AG10803 (cell line): ENCODE measurements at places on chromosomes 2 and 18.

DNA sequence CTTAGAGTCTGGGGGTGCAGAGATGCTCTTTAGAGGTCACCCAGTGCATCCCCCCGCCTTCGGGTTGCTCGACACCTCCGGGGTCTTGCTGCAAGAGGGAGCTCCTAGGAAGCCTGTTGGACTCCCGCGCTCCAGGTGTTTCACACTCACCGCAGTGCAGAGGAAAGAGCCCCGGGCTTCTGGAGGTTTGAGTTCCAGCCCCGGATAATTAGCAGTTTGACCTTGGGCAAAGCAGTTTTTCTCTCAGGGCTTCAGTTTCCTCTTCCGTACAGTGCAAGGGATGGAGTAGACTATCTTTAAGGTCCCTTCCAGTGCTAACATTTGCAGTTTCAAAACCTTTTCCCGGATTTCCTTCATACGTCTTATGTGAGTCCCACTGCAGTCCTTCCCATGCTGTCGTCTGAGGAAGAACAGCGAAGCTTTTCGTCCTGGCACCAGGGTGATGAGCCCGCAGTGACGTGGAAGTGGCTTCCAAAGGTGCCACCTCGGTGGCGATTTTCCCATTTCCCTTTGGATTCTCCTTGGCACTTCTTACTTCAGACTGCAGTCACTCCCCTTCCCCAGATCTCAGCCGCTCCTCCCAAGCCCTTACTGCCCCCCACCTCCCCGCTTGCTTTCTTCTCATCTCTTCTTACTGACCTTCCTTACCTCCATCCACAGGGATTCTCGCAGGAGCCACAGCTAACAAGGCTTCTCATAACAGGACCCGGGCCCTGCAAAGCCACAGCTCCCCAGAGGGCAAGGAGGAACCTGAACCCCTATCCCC, 585 bp downstream of the PNKD start:
- DNase-seq = no peak

DNA sequence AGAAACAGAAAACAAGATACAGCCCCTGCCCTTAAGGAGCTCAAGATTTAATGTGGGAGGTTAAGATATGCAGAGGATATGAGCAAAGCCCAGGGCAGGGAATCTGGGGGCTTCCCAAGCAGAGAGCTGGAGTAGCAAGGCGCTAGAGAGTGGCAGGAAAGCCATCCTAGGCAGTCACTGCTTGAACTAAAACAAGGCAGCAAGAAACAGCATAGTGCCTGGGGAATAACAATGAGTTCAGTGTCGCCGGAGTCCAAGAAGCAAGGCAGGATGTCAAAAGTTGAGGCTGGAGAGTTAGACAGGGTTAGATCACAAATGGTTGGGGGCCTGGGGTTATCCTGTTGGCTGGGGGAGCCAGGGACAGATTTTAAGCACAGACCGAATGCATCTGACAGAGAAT, 24.6 kb downstream of the CDH2 start:
- no peak for DNase-seq

DNA sequence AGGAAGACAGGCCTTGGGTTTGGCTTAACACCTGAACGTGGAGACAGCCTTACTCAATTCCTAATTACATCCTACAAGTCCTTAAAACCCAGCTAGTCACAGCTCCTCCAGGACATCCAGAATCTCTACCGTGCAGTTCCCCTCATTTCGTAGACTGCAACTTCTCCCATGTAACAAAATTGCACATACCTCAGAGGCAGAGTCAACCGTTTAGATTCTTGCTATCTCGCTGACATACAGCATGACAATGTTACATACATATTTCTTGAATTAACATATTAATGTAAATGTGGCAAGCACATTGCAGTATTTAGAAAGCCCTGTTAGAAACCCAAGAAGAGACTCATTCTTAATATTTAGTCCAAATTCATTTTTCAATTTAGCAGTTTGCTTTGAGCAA, 358.7 kb downstream of the SETBP1 start:
- DNase-seq = no peak

- DNase-seq = no peak
These were observed 193.0 kb downstream of the RAB3GAP1 start for GRCh38 chr2:135245071-135245470.

GRCh38 chr18:45997700-45998151, 30.6 kb upstream of the EPG5 start:
- no peak for DNase-seq

- DNase-seq = no peak
These were observed 391.9 kb upstream of the RAB6C start for GRCh38 chr2:129587426-129588064.

- DNase-seq = no peak
These were observed 16.7 kb downstream of the CTIF start for GRCh38 chr18:48555465-48555995.

DNA sequence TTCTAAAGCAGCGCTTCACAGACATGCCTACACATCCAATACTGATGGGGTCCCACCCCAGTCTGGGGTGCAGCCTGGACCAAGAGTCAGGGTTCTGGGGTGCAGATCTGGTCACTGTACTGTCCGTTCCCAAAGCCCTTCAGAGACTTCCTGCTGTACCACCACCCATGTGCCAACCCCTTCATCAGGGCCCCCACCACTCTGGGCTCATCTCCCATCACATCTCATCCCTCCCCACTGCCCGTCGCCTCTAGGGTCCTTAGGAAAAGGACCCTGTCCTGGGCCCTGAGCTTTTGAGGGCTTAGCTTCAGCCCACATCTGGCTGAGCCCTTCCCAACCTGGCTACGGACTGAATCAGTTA, 37.9 kb upstream of the ID2 start:
- DNase-seq = no peak

DNA sequence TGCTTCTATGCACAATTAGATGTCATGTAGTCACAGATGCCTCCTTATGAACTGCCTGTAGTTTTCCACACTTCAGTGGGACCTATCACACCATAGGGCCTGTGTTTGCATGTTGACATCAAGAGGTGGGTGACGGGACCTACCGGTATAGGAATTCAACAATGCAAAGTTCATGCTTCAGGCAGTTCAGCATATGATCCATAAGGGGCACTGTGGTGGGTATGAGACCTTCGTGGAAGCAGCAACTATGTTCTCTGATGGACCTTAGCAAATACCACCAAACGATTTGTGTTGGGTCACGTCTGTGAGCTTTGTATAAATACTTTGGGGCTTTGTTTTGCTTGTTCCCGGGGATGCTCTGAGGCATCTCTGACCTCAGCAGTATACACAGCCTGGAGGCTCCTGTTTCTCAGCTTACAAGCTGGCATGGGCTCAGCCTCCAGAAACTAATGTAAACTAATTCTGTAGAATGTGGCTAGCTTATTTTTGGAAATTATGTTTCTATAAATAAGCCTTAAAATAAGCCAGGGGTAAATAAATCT, 111.6 kb downstream of the DTNA start:
- no peak for DNase-seq

GRCh38 chr2:122384768-122385333, 629.4 kb downstream of the TSN start:
- DNase-seq = no peak

DNA sequence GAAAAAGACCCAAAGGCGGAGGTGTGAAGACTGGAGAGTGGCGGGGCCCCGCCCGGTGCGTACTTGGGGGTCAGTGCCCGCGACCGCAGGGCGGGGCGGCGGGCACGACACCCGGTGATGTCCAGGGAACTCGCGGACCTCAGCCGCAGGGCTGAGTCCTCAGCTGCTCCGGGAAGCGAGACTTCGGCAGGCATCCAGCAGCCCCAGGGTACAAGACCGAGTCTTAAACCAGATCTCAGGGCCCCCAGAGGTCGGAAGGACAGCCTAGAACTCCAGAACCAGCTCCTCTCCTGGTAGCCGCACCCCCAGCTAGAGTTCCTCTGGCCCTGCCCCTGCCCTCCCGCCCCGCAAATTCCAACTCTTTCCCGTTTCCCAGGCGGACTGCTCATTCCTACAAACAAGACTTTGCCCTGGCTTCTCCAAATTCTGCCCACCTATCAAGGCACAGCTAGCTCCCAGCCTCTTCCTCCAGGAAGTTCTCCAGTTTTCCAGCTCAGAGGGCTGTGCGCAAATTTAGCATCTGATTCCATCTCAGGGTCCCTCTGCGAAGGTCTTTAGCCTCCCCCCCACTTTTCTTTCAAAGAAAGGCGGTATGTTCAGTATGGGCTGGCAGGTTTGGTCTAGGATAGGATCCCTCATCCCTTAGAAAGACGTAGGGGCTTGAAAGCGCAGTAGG, 26.0 kb upstream of the NOTO start:
- peak; percentile 3 for DNase-seq

DNA sequence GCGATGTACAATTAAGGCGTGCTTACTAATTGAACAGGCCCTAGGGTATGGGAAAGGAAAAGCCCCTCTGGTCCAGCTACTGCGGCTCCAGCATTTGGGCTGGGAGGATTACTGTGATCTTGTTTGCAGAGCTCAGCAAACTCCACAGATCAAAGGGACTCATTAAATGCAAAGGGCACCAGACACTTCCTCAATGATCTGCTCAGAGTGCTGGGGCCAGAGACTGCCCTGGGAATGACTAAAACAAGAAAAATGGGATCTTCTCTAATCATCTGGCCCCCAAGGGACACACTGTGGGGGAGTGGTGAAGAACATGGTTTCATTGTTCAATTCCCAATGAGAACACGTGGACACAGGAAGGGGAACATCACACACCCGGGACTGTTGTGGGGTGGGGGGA, 85.0 kb downstream of the MARCHF4 start:
- DNase-seq = peak; percentile 73

GRCh38 chr18:51622702-51623101, 425.2 kb upstream of the MEX3C start:
- no peak for DNase-seq

DNA sequence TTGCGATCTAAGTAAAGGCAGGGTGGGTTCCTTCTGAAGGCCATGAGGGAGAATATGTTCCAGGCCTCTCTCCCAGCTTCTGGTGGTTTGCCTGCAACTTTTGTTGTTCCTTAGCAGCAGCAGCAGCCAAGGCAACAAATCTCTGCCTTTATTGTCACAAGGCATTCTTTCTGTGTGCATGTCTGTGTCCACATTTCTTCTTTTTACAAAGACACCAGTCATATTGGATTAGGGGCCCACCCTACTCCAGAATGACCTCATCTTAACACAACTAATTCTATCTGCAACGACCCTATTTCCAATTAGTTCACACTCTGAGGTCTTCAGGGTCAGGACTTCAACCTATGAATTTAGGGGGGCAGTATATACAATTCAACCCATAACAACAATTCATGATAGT, 587.5 kb downstream of the XIRP2 start:
- DNase-seq = no peak

- DNase-seq = no peak
These were observed 232.4 kb downstream of the MTX2 start for GRCh38 chr2:176501617-176502016.

DNA sequence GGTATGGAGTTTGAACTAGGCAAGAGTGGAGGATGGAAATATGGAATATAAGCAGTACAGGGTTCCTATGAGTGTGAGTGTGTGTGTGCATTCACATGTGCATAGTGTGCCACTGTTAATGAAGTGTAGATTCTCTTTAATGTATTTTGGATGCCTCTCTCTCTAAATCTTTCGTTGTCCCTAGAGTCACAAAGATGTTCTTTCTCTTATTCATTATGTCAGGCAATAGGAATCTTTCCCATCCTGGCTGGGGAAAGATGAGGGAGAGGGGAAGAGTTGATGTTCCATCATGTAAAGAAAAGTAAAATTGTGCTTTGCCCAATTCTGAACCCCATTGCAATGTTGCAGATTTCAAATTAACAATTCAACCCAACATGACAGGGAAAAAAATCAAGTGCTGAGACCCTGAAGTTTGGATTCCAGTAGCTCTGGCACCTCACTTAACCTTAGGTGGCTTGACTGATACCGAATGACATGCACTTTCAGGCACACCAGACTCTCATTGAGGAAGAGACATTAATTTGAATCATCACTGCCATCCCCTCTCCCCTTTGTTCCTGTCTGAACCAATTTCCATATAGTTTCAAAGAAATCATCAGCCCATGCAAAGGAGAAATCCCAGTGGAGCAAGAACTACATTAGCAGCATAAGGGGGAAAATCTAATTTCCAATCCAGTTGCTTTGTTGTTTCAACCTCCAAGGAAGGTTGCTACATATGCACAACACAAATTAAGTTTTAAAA, 28.0 kb downstream of the KLF7 start:
- no peak for DNase-seq

DNA sequence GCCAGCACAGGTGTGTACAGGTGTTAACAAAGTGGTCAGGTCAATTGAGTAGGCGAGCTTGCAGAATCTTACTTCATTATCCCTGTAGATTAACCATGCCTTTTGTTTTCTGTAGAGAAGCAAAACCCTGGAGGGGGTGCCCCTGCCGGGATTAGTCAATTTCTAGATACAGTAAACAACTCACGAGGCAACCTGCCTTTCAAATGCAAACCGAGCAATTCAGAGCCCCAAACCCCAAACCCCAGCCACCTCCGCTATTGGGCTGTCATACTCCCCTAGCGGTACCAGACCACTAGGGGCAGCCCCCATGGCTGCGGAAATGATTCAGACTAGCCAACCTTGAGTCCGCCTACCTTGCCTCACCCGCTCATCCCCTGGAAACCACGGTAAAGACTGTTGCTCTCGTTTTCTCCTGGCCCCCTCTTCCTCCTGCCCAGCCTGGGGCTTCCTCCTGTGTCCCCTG, 61.4 kb upstream of the KIF5C start:
- DNase-seq = no peak

- peak; percentile 53 for DNase-seq
These were observed 121.8 kb downstream of the MAIP1 start for GRCh38 chr2:200077210-200077650.

DNA sequence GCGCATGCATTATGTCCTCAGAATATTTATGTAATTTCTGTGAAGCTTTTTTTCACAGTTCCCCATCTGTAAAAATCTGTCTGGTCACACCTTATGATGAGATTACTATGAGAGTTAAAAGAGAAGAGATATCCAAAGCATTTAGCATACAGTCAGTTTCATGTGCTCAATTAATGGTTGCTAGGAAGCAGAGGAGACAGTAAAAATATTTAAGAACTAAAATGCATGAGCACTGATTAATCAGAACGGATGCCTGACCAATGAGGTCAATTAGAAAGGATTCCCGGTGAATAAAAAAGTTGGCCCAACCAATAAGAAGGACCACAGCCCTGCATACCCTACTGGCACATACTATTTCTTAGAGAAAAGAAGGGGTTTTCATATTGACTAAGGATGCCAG, 12.0 kb upstream of the CRIM1 start:
- peak; percentile 59 for DNase-seq

DNA sequence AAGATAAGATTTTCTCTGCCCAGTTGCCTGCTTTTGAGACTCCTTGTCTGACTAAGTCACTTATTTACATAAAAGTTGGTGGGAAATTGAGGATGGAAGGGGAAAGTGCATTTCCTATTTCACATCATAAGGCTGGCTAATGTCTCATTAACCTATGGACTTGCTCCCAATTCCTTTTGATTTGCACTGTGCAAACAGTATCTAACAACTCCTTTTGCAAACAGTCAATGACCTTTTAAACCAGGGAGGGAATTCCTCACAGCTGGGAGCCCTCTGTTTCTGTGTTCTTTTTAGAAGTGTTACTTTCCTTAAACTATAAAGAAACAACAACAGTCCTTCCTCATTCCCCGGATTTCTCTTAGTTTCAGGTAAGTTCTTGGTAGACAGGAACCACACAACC, 272.8 kb downstream of the RND3 start:
- DNase-seq = no peak
